Stimulated activated CD4-positive, alpha-beta T cell treated with anti-CD3 and anti-CD28 coated beads, Interleukin-1b, Interleukin-23, amount 100 ng/mL, for 24 hours (primary cell): ENCODE measurements at places on chromosomes 7 and 10.

- no peak for DNase-seq
Observed at GRCh38 chr7:143987513-143987912, 12.6 kb upstream of the OR6B1 start.

GRCh38 chr10:9222917-9223316, 1168.4 kb downstream of the GATA3 start:
- DNase-seq = no peak

DNA sequence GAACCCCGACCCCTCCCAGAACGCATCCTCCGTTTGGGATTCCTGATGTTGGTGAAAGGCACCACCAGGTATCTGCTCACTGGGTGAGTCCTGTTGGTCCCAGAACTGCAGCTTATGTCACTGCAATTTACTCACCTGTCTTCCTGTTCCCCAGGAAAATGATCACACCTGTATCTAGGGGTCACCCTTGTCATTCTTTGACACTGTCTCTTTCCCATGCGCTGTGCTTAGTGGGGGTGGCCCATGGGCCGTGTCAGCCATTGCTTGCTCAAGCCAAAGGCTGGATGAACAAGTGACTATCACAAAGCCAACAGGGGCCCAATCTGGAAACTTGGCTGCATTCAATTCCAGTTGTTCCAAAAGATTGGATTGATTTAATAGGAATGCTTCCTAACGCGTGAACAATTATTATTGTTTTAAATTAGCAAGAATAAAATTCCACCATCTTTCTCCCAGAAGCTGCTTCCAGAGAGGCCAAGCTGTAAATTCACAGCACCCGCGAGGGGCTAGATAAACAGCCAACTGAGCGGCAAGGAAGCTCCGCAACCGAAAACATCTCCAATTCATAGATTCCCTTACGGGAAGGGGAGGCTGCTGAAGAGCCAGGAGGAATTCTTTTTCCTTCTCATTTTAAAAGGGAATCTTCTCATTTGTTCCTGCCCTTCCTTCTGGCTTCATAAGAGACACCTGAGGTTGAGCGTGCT, 134.8 kb upstream of the ZMIZ1 start:
- DNase-seq = no peak

DNA sequence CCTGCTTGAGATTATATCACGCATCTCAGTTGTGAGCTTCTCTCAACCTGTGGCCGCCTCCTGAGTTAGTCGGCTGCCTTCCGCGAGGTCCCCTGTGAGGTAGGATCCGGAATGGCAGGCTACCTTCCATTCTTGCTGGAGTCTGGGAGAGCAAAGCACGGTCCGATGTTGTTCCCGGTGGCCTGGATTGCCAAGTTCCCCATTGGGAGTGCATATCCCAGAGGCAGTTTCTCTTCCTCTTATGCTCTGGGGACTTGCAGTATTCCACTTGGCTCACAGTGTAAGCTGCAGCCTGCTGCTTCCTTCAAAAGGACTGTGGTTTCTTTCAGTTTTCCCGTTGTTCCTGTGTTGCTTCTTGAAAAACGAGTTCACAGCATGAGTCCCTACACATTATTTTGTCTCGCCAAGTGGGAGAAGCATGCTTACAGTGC, 225.4 kb upstream of the ZWINT start:
- no peak for DNase-seq

DNA sequence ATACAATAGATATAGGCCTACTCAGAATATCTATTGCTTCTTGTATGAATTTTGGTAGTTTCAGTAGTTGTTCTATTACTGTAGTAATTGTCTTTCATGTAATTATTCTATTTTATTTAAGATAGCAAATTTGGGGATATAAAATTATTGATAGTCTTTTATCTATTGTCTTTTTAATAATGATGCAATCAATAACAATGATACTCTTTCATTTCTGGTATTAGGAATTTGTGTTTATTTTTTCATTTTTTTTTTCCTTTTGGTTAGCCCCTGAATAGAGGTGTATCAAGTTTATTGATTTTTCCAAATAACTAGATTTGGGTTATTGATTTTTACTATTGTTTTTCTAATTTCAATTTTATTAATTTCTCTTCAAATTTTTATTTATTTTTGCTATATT, 1503.7 kb downstream of the REEP3 start:
- DNase-seq = no peak

- DNase-seq = no peak
Observed at GRCh38 chr7:151755131-151755801, 121.6 kb downstream of the PRKAG2 start.

DNA sequence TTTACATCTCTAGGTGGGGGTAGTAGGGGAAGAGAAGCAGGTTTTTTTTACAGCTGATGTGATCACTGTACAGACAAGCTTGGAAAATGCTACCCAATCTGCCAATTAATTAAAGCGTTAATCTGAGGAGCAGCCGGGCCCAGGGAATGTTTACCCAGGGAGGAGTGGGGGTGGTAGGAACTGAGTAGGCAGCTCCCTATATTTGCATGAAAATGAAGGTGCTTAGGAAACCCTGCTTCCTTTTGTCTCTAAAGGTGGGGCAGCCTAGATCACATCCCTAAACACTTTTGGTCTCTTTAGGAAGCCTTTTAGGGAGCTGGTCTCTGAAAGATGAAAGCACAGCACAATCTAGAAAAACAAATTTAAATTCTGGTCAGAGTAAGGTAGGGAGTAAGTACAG, 53.0 kb upstream of the NFKB2 start:
- DNase-seq = no peak
